ENCODE measurements at places on chromosomes 2 and 18.

GRCh38 chr2:142965443-142965842, 88.0 kb downstream of the KYNU start:
- no peak for DNase-seq

- DNase-seq: no peak
Measured at GRCh38 chr18:10475654-10476291, 21.3 kb downstream of the APCDD1 start.

DNA sequence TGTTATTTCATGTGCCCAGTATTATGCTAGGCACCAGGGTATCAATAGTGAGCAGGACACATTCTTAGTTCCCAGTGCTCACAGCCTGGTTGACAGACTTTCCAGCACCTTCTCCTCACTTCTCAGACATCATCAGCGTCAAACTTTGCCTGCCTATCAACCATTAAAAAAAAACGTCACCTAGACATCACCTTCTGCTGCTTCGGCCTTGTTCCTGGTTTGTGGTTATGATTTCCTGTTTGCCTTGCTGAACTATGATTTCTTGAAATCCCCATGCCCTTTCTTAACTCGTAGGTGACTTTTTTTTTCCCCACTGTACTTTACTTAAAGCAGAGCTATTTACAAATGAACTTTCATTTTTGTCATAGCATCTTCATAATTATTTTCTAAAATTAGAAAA, 60.4 kb upstream of the NABP1 start:
- DNase-seq: no peak

DNA sequence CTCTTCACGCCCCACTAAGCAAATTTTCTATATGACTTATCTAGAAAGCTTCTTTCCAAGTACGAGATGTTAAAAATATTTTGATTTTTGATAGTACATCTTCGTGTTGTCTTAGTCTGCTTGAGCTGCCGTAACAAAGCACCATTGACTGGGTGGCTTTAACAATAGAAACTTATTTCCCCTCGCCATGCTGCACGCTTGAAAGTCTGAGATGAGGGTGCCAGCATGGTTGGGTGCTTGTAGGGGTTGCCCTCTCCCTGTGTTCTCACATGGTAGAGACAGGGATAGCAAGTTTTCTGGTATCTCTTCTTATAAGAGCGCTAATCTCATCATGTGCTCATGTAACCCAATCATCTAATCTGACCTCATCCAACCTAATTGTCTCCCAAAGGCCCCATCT, 106.2 kb downstream of the TANC1 start:
- DNase-seq: no peak

- no peak for DNase-seq
Measured at GRCh38 chr2:7661502-7661901, 744.3 kb downstream of the RNF144A start.

DNA sequence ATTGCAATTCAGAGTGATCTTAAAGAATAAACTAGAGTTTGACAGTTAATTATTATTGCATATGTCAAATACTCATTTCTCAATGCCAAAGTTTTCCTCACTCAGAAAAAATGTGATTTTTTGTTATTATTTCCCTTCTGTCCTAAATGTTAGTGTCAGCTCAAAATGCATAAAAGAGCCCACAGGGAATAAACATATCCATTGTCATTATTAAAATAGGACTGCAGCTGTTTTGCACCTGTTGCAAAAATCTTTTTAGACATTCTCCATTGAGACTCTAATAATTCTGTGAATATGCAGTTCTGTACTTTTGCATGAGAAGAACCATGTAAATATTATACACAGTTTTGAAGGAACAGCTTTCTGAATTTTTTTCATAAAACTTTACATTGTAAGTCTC, 540.0 kb upstream of the SLC39A10 start:
- DNase-seq: no peak

DNA sequence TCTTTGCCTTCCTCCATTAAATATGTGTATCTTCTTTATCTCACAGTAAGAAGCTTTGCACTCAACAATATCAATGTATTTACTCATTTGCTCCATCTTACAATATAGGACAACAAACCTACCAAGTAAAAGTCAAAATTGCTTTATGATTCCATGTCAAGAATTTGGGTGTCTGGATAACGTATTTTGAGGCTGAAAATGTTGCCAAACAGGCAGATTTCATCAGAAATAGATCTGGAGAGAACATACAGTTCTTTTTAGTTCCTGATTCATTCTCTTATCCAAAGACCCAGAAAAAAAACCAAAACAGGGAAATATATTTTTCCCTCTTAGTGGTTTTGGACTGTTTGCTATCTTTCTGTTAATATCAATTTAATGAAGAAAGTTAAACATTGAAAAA, 621.1 kb downstream of the STK39 start:
- DNase-seq: no peak

DNA sequence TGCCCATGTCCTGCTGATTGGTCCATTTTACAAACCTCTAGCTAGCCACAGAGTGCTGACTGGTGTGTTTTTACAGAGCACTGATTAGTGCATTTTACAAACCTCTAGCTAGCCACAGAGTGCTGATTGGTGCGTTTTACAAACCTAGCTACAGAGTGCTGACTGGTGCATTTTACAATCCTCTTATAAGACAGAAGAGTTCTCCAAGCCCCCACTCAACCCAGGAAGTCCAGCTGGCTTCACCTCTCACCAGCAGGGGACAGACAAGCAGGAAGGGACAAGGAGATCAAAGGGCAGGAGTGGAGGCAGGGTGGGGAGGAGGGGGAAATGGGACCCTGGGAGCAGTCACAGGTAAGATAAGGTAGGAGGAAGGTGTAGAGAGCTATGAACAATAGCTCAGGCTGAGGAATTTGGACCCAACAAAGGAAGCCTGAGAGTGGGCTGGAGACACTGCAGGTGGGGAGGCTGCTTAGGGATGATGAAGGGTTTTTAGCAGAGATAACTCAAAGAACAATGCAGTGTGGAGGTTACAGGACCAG, 37.1 kb downstream of the SH2D6 start:
- no peak for DNase-seq

GRCh38 chr2:201644001-201644400, 698 bp upstream of the TMEM237 start:
- no peak for DNase-seq

- DNase-seq: peak; percentile 36
Measured at GRCh38 chr2:230666885-230667712, 45.5 kb upstream of the CAB39 start.

GRCh38 chr2:171791361-171791760, 102.7 kb downstream of the SLC25A12 start:
- DNase-seq: no peak

- no peak for DNase-seq
Measured at GRCh38 chr2:120244656-120245519, 7.8 kb upstream of the RALB start.

- no peak for DNase-seq
Measured at GRCh38 chr2:222563936-222564335, 92.0 kb downstream of the FARSB start.

DNA sequence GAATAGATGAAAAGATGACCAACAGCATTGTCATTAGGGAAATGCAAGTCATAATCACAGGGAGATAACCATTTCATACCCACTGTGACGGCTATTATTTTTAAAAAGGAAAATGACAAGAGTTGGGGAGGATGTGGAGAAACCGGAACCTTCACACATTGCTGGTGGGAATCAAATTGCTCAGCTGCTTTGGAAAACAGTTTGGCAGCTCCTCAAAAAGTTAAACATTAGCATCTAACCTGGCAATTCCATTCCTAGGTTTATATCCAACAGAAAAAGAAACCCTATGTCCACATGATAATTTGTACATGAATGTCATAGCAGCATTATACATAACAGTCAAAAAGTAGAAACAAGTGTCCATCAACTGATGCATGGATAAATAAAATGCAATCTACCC, 58.2 kb downstream of the KCNG3 start:
- no peak for DNase-seq

DNA sequence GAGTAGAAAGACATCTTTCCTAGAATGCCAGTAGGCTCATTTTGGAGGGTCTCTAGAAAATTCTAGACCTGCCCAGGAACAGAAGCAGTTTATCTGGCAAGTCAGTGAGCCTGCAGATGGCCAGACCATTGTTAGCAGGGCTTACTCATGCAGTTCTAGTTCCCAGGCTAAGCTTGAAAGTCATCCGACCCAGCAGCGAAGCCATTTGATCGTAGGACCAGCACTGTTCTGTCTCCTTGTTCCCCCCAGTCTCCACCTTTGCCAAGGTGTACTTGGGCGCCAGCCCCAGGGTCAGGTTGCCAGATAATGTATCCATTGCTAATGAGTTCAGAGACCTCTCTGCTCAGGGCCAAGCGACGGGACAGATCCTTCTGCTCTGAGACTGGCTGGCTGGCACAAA, 70.1 kb downstream of the EPAS1 start:
- no peak for DNase-seq

DNA sequence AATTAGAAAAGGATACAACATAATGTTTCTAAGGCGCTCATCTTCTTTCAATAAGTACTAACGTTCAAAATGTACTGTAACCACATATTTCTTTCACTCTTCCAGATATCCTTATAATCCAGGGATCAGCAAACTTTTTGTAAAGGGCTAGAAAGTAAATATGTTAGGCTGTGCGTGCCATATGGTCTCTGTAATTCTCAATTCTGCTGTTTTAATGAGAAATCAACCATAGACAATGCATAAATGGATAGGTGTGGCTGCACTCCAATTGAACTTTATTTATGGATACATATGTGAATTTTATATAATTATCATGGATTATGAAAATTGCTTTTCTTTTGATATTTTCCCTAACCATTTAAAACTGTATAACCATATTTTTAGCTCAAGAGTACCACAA, 459.4 kb downstream of the EPHA4 start:
- DNase-seq: no peak

DNA sequence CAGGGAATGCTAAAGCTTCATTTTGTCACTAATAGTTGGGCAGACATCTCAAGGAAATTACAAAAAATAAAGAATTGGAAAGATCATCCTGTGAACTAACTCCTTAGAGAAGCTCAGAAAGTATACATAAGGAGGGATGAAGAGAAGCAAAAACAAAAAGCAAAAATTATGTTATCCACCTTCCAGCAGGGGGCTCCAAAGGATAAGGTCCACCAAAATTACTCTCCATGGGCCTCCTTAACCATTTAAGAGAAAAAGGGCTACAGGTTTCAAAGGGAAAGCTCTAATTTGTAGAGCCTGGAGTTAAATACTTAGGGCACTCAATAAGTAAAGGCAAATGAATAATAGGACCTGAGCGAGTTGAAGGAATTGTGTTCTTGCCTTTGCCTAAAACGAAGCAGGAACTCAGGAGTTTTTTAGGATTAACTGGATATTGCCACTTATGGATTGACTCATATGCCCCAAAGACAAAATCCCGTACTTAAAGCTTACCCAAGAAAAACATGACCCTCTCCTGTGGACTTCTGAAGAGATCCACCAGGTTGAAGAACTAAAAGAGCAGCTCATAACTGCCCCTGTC, 1167.9 kb downstream of the DSC3 start:
- DNase-seq: peak; percentile 58

GRCh38 chr18:79553154-79553553, 126.4 kb upstream of the CTDP1 start:
- DNase-seq: no peak

GRCh38 chr2:10340593-10340975, 37.9 kb downstream of the HPCAL1 start:
- no peak for DNase-seq

GRCh38 chr2:55581435-55581834, 36.0 kb downstream of the PPP4R3B start:
- DNase-seq: peak; percentile 63

DNA sequence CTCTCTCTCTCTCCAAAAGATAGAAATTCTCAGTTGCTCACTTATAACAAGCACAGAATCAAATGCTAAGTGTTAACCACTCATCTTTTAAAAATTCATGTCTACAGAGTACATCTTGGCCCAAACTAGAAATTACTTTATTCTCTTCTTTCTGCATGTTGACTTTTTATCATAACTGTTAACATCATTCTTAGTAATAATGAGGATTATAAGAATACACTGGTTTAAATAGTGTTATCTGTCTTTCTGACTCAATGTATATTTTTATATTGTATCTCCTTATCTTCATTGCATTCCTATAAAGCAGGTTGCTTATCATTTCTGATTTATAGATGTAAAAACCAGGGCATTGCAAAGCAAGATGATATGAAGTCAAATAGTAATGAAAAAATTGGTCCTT, 17.8 kb upstream of the KLF7 start:
- DNase-seq: no peak

GRCh38 chr2:204024503-204024902, 87.9 kb downstream of the ICOS start:
- DNase-seq: peak; percentile 41

DNA sequence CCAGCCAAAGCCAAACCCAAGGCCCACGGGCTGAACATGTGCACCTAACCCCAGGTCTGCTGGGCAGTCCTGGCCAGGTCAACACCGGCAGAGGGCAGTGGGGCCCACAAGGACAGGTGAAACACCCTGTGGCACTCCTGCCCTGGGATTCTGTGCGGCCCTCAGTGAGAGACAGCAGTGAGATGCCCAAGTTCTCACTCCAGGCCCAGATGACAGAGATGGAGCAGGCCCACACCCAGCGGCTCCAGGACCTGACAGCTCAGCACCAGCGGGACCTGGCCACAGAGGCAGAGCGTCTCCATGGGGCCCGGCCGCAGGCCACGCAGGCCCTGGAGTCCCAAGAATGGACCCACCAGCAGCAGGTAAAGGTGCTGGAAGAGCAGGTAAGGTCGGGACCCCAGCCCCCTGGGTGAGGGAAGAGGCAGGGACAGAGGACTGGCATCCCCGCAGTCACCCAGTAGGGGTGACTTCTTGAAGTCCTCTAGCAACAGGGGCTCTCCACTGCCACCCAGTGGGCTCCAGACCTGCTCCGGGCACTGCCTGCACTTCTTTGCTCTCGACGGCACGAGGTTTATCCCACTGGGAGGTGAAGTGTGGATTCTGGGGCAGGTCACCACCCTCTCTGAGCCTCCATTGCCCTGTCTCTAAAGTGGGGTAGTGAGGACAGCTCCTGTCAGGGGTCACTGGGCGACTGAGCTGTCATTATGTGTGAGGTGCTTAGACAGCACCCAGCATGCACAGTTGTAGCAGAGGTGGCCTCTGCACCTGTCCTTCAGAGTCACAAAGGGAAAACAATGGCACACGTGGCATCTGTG, 8.8 kb upstream of the SNED1 start:
- DNase-seq: peak; percentile 19

Measured in hematopoietic multipotent progenitor cell treated with erythropoietin and hydrocortisone succinate and interleukin-3 and kit ligand, for 8 days (in vitro differentiated cells).